ENCODE measurements at places on chromosomes 11 and 22.

DNA sequence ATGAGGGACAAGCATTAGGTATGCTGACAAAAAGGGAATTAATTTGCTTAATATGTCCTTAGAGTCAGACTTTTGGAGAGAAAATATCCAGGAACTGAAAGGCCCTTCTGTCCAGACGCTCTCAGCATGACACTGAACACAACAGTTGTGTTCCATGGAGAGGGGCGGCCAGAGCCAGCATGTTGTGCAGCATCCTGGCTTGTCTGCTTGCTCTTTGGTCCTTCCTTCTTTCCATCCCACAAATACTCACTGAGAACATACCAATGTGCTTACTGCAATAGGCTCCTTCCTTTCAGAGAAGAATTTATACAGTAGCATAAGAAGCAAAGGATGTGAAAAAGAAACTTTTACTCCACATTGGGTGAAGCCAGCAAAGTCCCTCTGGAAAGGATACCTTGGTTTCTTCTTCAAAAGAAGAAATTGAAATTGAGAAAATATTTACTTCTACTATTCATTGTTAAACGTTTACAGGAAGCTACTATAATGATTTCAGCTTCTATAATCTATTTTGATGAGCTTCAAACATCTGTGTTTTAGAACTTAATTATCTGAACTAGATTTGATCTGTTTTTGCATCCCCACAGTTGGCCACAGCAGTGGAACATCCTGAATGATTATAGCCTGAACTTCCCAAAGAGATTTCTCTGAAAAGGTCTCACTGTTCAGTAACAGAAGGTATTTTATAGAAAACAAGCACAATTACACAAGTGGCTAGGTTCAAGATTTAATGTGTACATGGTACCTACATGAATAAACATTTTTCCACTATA is 304.1 kb upstream of the PITPNB start:
- DNase-seq = no peak

DNA sequence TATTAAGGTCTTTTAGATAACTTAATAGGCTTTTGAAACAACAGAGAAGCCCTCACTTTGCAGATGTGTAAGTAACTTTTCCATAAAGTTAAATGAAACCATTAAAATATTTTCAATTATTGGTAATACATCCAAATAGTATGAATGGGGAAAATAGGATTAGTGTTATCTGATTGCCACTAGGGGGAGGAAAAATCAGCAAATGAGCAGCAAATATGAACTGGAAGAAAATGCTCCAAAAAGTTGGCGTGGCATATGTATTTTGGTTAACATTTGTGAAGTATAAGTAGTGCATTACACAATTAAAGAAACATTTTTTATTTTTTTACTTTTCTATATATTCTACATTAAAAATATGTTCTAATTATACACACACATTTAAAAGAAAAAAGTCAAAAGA is 259.8 kb upstream of the ANO5 start:
- DNase-seq = no peak

GRCh38 chr11:1395773-1396374 is 6.1 kb downstream of the BRSK2 start:
- DNase-seq = no peak

- DNase-seq = no peak
Measured at GRCh38 chr11:13008625-13009475, at the start of gene RASSF10. Gene RASSF10 (plus strand): TSS chr11:13009316. CDS start chr11:13009577, 261 bp downstream.

- DNase-seq = no peak
Measured at GRCh38 chr11:134971381-134971780, 559.3 kb upstream of the B3GAT1 start.

GRCh38 chr11:21489416-21490115 is 703.3 kb upstream of the ANO5 start:
- no peak for DNase-seq

- no peak for DNase-seq
Measured at GRCh38 chr11:92473736-92474135, 249.1 kb downstream of the FAT3 start.

DNA sequence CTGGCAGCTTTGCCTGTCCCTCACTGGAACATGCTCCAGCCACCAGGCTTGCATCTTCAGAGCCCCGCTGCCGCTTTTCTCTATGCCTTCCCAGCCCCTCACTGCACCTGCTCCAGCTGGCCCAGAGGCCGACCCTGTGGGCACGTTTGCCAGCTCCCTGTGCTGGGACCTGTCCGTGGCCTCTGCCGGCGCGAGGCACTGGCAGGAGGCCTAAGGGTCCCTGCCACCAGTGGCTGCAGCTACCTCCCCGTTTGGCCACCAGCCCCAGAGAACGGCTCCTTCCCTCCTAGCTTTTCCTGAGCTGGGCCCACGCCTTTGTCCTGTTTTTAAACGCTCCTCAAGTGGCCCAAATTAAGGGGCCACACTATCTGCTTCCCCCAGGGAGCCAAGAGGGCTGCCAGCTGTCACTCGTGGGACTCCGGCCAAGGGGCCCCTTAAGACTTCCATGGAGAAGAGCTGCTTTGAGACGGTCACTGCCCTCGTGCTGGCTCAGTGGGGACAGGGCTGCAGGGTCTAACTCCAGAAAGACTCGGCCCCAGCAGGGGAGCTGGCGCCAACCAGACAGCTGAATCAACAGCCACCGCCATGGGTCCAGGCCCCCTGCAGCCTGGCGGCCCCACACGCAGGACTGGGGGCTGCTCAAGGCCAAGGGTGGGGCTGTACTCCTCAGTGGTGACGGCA is 24.6 kb upstream of the WNT7B start:
- DNase-seq = no peak

- no peak for DNase-seq
Measured at GRCh38 chr22:24106385-24107381, 74.6 kb upstream of the SUSD2 start.

DNA sequence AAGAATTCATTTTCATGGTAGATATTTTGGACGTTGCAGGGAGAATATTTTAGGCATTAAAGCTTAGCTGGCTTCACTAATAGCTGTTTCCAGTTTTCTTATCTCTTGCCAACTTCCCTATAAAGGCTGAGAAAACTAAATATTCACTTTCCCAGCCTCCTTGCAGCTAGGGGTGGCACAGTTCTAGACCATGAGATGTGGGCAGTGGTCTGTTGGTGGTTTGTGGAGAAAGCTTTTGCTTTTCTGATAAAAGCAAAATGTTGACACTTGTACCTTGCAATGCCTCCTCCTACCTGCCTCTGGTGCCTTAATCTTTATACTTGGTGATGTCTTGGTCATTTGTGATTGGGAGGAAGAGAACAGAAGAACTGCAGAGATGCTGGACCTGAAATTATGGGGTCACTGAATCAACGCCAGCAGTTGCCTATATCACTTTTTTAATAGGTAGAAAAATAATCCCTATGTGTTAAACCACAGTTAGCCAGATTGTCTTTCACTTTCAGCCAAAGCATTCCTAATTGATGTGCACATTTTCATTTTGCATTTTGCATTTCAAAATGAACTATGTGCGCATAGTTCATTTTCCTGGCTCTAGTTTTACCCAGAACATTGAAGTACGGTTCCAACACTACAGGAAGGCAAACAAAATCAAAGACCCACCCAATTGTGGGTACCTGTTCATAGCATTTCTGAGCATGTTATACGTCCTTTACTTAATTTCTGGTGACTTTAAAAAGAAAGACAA is 24.9 kb upstream of the ABTB2 start:
- no peak for DNase-seq

GRCh38 chr22:17920145-17920605 is 104.2 kb downstream of the MICAL3 start:
- DNase-seq = no peak

- no peak for DNase-seq
Measured at GRCh38 chr11:29484548-29484947, 532.3 kb downstream of the KCNA4 start.

- DNase-seq = no peak
Measured at GRCh38 chr11:62044639-62045121, 77.2 kb upstream of the FTH1 start.

- DNase-seq = no peak
Measured at GRCh38 chr11:15840966-15841365, 515.4 kb downstream of the SOX6 start.

DNA sequence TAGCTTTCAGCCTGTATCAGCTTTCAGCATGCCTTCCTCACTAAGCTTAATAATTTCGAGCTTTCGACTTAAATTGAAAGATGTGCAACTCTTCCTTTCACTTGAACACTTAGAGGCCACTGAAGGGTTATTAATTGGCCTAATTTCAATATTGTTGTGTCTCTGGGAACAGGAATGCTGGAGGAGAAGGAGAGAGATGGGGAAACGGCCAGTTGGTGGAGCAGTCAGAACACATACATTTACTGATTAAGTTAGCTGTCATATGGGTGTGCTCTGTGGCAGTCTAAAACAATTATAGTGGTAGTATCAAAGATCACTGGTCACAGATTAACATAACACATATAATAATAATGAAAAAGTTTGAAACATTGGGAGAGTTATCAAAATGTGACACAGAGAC is 106.2 kb downstream of the LRRC32 start:
- no peak for DNase-seq

DNA sequence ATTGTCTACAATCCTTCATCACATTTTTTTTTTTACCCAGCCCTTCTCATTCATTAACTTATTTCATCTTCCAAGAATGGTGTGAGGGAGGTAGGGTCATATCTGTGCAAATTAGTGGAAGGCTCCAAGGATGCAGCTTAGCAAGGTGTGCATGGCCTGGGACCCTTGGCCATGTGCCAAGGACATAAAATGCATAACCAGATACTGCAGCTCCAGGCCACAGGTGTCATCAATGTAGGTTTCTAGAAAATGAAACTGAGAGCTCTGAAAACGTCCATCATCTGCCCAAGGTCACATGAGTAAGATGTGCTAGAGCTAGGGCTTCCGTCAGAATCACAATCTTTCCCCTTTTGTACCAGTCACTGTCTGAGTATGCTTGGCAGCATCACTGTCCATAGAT is 29.8 kb downstream of the ANKK1 start:
- no peak for DNase-seq

DNA sequence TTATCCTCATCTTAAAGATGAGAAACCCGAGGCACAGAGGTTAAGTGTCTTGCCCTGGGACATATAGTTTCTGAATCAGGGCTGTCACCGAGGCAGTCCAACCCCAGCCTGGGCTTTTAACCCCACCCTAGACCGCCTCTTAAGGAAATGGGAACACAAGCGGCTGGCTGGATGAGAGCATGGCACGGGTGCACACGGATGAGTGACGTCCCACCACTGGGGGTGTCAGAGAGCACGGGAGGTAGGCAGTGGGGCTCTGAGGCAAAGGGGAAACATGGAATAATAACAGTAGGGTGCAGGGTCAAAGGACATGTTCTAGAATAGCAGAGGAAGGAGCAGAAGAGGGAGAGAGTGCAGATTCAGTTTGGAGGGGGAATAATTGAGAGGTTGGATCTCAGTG is 22.3 kb downstream of the PPFIBP2 start:
- no peak for DNase-seq

DNA sequence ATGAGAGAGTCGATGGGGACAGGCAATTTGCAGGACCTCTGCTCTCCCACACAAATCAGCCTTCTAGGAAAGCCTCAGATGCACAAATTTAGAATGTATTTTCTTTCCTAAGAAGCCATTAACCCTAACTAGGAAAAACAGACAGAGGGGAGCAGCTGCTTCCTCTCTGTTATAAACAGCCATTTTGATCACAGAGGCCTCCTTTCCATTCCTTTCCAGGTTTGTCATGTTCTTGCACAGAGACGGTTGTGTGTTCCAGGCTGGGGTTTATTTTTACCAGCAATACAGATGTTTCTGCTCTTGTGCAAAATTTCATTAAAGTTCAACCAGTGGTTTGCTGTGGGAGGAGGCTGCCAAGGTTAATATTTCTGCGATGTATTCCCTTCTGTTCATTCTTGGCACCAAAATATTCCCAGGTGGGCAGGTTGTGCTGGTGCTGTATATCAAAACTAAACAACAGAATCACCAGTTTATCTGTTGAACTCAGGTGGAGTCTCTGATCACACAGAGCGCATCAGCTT is 90.2 kb downstream of the NAV2 start:
- DNase-seq = no peak

- DNase-seq = no peak
Measured at GRCh38 chr11:129247135-129247534, 55.0 kb upstream of the ARHGAP32 start.

DNA sequence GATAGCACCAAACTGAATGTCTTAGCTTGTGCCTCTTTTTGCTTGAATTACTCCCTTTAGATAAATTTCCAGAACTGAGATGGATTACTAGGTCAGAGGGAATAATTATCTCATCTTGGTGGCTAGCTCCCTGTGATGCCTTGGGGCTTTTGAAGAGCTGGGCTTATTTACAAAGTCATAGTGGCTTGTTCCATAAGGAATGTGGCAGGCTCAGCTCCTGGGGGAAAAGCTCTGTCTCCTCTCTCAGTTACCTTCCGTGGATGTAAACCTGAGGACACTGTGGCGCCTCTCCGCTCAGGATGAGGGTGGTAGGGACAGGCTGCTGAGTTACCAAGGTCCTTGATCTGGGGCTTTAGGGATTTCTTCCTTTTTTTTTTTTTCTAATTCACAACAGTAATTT is 121.7 kb downstream of the PARVA start:
- no peak for DNase-seq

DNA sequence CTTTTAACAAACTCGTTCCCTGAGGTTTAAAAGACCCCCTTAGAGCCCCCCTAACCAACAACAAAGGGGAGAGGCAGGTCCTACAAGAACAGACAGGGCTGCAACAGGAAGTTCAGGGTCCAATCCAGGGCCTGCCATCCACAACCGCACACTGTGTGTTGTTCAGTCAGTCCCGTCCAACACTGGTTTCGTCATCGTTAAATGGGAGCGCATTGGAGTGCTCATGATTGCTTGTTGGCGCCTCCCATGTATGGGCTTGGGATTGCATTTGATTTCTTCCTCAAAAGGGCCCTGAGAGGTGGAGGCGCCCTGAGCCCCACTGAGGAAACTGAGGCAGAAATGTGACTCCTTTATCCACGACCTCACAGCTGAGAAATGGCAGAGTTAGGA is 174.1 kb downstream of the MN1 start:
- no peak for DNase-seq

DNA sequence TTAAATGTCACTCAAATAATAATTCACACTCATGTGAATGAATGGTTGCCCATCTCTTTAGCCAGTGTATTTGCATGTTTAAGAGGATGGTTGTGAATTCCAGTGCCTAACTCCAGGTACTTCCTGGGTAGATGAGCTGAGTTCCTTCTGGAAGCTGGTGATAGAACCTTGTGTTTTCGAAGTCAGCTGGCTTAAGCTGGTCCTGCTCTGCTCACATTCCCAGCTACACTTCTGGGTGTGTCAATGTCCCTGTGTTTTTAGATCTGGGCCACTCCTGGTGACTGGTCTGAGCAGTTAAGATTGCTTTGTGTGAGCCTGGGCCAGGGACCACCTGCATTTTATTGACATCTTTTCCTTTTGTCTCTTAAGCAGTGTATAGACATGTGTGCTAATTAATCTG is 10.6 kb downstream of the TEAD1 start:
- DNase-seq = no peak

DNA sequence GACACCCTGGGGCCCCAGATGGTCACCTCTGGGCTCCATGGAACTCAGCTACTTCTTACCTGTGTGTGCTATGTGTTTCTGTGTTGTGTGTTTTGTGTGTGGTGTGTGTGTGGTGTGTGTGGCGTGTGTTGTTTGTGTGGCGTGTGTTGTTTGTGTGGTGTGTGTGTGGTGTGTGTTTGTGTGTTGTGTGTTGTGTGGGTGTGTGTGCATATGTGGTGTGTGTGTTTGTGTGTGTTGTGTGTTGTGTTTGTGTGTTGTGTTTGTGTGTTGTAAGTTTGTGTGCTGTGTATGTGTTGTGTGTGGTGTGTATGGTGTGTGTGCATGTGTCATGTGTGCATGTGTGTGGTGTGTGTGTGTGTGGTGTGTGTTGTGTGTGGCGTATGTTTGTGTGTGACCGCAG is 3.8 kb upstream of the WNT7B start:
- DNase-seq = no peak

- DNase-seq = no peak
Measured at GRCh38 chr11:82775736-82776346, 42.2 kb upstream of the FAM181B start.

- DNase-seq = no peak
Measured at GRCh38 chr11:44761551-44761961, 34.8 kb downstream of the TSPAN18 start.

Data from activated naive CD4-positive, alpha-beta T cell (primary cell).